Panc1 (cell line): ENCODE measurements at places on chromosomes 3 and 15. TPM values are rescaled to one million over a fixed set of nuclear protein-coding genes. Genes with fewer than 3 reads are reported as not detected.

The HRH1 gene
- 4.6 TPM for total RNA-seq

- no peak overlapping the region for H3K4me3 ChIP-seq
- H3K27ac ChIP-seq, result no peak overlapping the region
- H3K27me3 ChIP-seq, result peaks cover 7% of the 10 kb centered on the region
- H3K36me3 ChIP-seq, result no peaks in the 10 kb centered on the region
These were observed 48.5 kb upstream of the RASGRP1 start for GRCh38 chr15:38613085-38613484.

- H3K36me3 ChIP-seq, result no peaks in the 10 kb centered on the region
- no peaks in the 10 kb centered on the region for H3K27me3 ChIP-seq
- H3K4me3 ChIP-seq, result no peak overlapping the region
- no peak for DNase-seq
- H3K4me1 ChIP-seq, result no peaks in the 10 kb centered on the region
These were observed 156.2 kb downstream of the ADAMTSL3 start for GRCh38 chr15:83810110-83810509.

- H3K36me3 ChIP-seq, result no peaks in the 10 kb centered on the region
- no peak for DNase-seq
- H3K27ac ChIP-seq, result no peak overlapping the region
- no peak overlapping the region for H3K4me3 ChIP-seq
These were observed 130.9 kb downstream of the POLQ start for GRCh38 chr3:121414924-121415323.

- peak overlapping the region; percentile 17; the same call in 1 of the 2 replicates for H3K4me3 ChIP-seq
- no peaks in the 10 kb centered on the region for H3K4me1 ChIP-seq
- H3K36me3 ChIP-seq, result no peaks in the 10 kb centered on the region
- no peak for DNase-seq
- H3K27me3 ChIP-seq, result no peaks in the 10 kb centered on the region
These were observed 184.6 kb downstream of the GOLGA6L6 start for GRCh38 chr15:20356911-20357480.

DNA sequence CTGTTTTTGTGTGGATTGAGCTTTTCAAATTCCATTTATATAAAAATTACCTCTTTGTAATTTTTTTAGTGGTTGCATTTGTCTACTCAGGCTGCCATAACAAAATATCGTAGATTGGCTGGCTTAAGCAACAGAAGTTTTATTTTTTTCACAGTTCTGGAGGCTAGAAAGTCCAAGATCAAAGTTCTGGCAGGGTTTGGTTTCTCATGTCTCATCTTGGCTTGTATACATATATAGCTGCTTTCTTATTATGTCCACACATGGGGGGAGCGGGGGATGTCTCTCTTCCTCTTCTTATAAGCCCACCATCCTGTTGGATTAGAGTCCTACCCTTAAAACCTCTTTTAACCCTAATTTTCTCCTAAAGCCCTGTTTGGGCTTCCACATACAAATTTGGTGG lies 28.5 kb downstream of the MGA start:
- peaks cover 43% of the 10 kb centered on the region for H3K4me1 ChIP-seq
- no peak overlapping the region; the same call in 1 of the 2 replicates for H3K27ac ChIP-seq
- no peak overlapping the region for H3K4me3 ChIP-seq
- DNase-seq, result no peak
- no peaks in the 10 kb centered on the region for H3K36me3 ChIP-seq

- H3K4me3 ChIP-seq, result no peak overlapping the region
- H3K27me3 ChIP-seq, result no peaks in the 10 kb centered on the region
- H3K4me1 ChIP-seq, result no peaks in the 10 kb centered on the region
- H3K27ac ChIP-seq, result no peak overlapping the region
These were observed 46.2 kb downstream of the SLC25A26 start for GRCh38 chr3:66267031-66267430.

The KBTBD13 gene
- not detected for total RNA-seq

The NEK4 gene
- total RNA-seq, result 22.9 TPM
